ENCODE measurements at places on chromosomes 4 and X.
A peak's percentile ranks its signal among the peaks of the same experiment; 100 is the strongest.

DNA sequence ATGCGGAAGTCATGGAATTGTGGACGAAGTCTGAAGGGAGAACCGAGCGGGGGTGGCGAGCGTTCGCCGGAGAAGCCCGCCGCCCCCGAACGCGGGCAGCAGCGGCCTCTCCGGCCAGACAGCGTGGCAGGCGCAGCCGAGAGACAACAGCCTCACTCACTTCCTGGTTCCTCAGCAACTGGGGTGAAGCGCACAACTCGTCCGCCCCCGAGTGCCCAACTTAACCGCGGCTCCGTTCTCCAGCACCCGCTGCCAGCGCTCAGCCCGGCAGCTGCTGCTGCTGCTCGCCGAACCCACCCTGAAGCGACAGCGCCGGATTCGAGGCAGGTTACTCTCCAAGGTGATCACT, 68.0 kb downstream of the NOCT start:
- peak; percentile 65 for DNase-seq

DNA sequence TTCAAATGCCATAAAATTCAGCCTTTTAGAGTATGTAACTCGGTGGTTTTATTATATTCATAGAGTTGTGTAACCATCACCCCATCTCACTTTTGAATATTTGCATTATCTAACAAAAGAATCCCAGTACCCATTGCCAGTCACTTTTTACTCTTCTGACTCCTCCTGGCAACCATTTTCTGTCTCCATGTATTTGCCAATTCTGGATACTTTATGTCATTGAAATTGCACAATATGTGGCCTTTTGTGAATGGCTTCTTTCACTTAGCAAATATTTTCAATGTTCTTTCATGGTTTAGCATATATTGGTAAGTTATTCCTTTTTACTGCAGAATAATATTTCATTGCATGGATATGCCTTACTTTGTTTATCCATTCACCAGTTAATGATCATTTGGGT, 79.9 kb downstream of the SLIT2 start:
- DNase-seq = no peak

GRCh38 chr4:23889814-23890341, at the start of gene PPARGC1A:
PPARGC1A (minus strand) TSS chr4:23890047; CDS start chr4:23889957, 90 bp downstream.
- no peak for DNase-seq

DNA sequence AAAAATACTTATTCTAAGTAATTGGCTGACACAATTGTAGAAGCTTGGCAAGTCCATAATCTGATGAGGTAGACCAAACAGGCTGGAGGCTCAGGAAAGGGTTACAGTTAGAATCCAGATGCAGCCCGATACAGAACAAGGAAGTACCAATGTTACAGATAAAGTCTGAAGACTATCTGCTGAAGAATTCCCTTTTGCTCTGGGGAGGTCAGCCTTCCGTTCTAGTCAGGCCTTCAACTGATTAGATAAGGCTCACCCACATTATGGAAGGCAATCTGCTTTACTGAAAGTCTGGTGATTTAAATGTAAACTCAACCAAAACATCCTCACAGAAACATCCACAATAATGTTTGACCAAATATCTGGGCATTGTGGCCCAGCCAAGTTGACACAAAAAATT, 7.4 kb upstream of the DYNLT3 start:
- no peak for DNase-seq

Measured in AG10803 (cell line).